Activated CD4-positive, alpha-beta T cell treated with anti-CD3 and anti-CD28 coated beads, Interleukin-2, amount 50 U/mL, for 4 hours (primary cell): ENCODE measurements at places on chromosomes 6 and 20.
A peak's percentile ranks its signal among the peaks of the same experiment; 100 is the strongest.

DNA sequence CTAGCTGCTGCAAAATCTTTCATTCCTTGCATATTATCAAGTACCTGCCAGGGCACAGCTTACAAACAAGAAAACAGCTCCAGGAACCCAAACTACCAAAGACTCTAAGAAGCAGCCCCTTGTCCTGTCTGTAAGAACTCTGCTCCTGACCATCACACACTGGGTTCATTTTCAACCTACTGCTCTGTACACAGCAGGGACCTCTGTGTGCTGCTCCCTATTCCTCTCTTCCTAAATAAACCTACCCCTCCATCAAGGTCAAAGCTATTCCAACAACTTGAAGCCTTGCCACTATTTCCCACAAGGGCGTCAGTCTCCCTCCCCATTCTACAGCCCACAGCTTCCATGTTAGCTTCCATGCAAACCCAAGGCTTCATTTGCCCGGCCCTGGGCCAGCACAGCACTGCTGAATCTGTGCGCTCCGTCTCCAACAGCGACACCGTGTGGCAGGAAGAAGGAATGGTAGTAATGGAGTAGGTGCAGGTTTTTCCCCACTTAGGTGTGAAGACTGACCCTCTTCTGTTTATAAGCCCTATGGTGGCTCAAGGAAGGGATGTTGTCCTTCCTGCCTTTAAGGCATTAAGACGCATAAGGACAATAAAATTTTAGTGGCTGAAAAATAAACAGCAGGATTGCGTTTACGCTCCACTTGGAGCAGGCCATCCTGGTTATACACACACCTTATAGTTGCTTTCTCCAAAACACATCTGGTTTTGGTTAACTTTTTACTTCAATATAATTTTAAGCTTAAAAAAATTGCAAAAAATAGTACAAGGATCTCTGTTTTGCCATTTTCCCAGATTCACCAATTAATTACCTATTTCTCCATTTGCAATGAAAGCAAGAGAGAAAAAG, 115.2 kb upstream of the NXT1 start:
- no peak for DNase-seq

DNA sequence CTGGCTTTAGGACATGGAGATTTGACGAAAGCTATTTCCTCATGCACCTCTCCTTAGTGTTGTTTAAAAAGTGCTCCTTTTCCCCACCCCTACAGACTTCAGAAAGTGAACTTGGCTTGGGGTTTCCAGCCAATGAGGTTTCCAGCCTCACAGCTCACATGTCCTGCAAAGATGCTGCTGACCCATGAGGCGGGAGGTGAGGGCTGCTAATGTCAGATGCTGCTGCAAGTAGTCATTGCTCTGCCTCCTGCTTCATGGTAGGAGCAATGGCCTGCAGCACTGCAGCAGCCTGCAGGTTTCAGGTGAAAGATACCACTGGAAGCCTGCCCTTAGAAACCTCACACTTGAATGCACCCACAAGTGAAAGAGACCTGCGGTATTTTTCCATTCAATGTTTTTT, 112.8 kb downstream of the LAMP5 start:
- DNase-seq, result no peak

GRCh38 chr6:97401533-97401932, 118.5 kb upstream of the MMS22L start:
- no peak for DNase-seq

GRCh38 chr6:157763904-157764177, 59.2 kb upstream of the SNX9 start:
- no peak for DNase-seq

DNA sequence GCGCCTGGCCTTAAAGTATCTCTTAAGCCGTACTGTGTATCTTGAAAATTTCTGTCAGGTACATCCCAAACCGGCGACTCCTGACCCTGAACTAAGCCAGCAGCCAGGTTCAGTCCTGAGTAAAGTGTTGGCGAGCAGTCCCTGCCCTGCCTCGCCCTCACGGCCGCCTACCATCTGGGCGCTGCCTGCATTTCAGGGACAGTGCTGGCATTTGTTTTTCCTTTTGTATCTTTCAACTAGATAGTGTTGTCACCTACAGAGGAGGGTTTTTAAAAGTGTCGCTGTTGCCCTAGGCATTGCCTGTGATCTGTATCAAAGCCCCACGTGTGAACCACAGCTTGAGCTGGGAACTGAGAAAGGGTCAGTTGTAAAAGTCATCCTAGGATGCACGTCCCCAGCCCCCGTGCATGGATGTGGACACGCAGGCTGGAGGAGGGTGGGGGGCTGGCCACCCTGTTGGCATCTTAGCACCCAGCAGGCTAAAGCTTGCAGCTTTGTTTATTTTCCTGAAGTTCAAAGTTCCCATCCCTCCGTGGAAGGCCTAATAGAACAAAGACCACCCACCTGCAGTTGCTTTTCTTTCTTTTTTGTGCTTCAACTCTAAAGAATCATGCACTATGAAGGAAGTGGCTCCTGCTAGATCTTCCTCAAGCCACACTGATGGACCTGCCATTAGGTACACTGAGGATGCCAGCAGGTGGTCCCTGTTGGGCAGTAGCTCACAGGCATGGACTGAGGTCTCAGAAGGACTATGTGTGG, 136.8 kb downstream of the ZDHHC14 start:
- no peak for DNase-seq

DNA sequence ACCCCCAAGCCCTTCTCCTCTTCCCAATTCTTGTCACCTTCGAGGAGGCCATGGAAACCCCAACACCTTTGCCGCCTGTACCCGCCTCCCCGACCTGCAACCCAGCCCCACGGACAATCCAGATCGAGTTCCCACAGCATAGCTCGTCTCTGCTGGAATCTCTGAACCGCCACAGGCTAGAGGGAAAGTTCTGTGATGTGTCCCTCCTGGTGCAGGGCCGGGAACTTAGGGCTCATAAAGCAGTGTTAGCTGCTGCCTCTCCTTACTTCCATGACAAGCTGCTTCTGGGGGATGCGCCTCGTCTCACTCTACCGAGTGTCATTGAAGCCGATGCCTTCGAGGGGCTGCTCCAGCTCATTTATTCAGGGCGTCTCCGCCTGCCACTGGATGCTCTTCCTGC, 675 bp downstream of the ZBTB9 start:
- no peak for DNase-seq

DNA sequence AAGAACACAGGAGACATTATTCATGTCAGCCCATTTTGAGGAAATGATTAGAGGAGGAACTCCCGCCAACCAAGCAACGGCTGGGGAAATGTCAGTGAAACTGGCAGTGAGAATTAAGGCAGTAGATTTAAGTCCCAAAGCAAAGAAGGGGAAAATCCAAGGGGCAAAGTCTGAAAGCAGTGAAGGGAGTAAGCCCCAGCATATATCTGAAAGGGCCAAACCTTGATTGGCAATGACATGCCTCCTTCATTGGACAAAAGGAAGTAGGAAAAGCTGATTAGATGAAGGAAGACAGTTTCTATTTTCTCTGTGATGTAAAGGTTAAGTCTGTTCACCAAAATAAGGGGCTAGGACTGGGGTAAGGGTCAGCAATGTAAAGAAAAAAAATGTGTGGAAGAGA, 190.3 kb downstream of the RNF144B start:
- no peak for DNase-seq

DNA sequence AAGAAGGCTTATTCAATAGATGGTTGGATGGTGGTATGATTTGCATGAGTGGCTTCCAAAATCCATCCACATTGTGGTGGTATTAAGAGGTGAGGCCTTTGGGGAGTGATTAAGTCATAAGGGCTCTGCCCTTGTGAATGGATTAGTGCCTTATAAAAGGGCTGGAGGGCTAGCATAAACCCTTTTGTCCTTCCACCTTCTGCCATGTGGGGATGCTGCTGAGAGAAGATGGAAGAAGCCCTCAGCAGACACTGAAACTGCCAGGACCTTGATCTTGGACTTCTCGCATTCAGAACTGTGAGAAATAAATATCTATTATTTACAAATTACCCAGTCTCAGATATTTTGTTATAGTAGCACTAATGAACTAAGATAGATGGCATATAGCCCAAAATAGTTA, 27.8 kb upstream of the SRPK1 start:
- no peak for DNase-seq

DNA sequence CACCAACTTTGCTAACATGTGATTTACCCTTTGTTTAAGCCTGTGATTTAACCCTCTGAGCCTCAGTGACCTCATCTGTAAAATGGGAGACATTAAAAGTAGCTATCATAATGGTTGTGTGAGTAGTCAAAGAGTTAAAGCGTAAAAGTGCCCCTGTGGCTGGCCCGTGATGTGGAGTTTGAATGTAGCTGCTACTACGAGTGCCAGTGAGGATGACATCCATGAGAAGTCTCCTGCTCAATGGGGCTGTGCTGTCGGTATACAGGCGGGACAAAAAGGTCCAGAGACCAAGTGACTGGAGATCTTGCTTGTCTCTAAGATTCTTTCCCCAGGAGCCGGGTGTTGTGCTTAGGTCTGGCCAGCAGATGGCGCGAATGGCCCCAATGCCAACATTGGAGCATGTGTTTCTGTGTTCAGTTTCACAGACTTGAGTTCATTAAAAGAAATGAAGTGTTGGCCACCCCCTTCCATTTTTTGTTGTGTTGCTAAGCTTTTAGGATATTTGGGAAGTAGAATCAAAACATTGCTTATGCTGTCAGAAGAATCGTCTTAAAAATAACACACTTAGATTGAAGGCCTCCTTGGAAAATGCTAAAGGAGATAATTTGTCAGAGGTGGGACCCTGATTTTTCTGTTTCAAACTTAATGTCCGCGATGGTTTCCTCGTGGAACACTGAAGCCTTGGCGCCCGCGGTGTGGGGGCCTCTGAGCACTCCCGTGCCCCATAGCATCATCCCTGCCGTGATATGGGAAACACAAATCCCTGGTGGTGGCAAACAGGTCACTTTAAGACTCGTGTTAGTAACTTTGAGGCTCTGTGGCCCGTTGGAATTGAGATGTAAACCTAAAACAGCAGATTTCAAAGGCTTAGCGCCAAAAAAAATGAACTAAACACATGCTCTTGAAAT, 9.3 kb upstream of the RBM38 start:
- peak; percentile 83 for DNase-seq

DNA sequence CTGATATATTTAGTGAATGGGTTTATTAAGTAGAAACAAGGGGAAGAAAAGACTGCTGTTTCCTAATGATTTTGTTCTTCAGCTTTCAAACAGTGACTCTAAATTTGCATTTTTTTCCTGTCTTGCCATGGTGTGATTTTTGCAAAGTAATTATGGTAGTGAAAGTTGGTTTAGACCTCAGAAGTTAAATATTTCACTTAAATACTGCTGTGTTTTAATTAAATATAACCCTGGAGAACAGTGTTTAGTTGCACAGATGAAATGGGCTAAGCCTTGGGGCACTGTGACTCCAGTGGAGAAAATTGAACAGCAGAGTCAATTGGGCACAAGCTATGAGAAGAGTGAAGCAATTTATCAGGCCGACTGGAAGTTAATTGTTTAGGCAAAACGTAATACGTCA, 111.1 kb upstream of the MCHR2 start:
- no peak for DNase-seq

DNA sequence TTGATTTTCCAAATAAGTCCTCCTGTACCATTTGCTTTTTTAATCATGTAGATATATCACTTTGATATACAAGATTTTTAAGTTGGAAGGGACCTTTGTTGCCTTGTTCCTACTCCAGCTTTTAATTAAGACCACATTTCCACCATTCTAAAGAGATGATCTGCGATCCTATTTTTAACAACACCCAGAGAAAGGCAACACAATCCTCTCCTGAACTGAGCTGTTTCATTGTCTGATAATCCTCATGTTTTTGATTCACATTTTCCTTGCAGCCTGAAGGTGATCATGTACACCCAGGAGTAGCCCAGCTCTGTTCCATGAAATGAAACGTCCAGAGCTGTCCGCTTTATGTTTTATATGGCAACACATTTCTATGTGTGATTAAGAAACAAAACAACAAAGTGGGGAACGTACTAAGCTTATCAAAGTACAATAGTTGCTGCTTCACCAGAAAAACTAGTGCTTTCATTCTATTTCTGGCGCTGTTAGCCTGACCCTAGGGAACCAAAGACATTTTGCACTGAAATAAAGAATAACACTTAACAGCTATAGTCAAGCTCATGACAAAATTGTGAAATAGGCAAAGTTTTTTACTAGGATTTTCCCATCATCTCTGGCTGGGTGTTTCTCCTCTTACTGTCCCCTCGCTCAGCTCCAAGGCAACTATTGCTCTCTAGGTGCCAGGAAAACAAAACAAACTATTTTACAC, 22.6 kb upstream of the TRAF3IP2 start:
- DNase-seq, result no peak

DNA sequence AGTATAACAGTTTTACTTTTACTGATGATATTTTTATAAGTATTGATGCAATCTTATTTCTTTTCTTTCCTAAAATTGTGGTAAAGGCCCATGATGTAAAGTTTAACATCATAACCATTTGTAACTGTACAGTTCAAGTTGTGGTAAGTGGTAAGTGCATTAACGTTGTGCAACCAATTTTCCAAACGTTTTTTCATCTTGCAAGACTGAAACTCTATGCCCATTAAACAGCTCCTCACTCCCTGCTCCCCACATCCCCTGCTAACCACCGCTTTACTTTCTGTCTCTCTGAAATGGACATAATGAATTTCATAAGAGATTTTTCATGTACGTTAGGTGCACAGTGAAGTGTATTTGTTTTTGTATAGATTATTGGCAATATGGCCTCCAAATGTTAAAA, 106.0 kb downstream of the PACRG start:
- no peak for DNase-seq

GRCh38 chr6:93366506-93366905, 52.9 kb downstream of the EPHA7 start:
- DNase-seq, result no peak

DNA sequence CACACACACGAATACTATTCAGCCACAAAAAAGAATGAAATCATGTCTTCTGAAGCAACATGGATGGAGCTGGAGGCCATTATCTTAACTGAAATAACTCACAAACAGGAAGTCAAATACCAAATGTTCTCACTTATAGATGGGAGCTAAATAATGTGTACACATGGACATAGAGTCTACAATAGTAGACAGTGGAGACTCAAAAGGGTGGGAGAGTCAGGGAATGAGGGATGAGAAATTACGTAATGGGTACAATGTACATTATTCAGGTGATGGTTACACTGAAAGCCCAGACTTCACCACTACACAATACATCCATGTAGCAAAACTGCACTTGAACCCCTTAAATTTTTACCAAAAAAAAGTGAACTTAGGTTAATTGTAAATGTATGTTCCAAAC, 160.4 kb downstream of the TASP1 start:
- no peak for DNase-seq

DNA sequence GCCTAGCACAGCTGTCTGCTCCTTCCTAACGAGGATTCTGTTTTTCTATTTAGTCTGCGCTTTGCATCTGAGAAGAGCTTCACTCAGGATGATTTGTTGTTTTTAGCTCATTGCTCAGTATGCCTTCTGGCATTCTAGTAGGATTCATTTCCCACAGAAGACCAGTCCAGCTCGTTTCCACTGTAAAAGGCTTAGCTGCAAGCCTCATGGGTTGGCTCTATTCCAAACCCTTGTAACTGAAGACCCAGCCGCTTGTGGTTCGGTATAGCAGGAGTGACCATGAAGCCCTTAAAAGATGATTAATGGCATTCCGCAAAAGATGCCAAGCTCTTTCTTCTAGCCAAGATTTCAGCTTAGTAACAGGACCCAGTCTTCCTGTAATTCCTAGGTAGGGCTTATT, 7.2 kb downstream of the ADGRF1 start:
- DNase-seq, result no peak
